NCI-H1930 (cell line): ENCODE measurements at places on chromosomes 11 and 22.

- DNase-seq: no peak
Measured at GRCh38 chr22:44112191-44112590, 68.5 kb upstream of the PARVG start.

- peak; percentile 63 for DNase-seq
Measured at GRCh38 chr11:75625021-75625420, 43.8 kb downstream of the MAP6 start.

DNA sequence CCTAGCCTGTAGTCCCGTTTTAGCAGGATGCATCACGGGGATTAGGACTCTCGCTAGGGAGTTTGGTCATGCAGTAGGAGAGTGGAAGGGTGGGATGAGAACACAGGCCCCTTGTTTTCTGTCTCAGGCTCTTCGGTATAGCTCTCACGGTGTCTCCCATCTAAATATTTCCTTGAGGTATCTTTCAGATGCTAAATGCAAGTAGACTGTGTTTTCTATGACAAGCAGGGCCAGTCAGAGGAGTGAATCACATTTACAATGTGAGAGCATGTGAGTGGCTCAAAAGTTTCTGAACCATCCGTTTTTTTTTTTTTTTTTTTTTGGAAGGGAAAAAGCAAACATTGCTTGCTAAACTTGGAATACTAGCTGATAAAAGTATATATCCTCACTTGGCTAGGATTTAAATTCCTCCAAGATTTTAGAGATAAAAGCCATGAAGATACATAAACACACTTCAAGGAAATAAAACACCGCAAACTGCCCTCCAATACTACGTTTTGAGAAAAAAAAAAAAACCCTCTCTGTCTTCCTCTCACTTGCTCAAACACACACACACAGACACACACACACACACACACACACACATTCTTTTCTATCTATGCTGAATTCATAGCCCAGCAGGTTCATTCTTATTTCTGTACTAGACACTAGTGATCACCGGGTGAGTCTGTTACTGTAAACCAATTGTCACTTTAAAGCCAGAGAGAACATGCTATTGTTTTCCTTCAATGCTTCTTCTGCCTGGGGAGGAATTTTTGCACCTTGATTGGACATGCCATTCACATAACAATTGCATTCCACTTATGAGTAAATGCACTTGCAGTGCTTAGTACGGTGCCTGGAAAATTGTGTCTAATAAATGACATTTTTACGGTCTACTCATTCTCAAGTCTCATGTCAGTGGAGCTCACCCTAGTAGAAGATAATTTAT lies 224.6 kb upstream of the CCDC90B start:
- no peak for DNase-seq

DNA sequence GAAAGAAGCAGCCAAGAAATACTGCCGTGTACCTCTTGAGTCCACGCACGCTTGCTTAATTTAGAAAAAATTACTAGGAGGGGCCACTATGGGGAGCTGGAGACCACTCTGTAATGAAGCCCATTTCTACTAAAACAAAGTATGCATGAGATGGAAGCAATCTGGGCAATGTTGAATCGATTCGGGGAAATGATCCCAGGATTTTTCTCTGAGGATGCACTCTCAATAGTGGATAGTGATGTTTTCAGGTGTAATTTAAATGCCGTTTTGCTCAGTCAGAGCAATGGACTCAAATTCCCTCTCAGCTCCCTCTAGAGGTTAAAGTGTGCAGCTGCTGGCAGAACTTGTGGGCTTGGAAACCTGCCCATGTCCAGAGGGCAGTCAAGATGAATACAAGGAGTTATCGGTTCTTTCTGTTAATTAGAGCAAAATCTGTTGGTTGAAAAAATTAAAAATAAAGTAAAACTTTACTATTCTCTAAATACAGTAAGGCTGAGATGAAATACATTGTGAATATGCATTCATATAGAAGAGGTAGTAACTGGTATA lies 64.1 kb downstream of the ME3 start:
- no peak for DNase-seq

DNA sequence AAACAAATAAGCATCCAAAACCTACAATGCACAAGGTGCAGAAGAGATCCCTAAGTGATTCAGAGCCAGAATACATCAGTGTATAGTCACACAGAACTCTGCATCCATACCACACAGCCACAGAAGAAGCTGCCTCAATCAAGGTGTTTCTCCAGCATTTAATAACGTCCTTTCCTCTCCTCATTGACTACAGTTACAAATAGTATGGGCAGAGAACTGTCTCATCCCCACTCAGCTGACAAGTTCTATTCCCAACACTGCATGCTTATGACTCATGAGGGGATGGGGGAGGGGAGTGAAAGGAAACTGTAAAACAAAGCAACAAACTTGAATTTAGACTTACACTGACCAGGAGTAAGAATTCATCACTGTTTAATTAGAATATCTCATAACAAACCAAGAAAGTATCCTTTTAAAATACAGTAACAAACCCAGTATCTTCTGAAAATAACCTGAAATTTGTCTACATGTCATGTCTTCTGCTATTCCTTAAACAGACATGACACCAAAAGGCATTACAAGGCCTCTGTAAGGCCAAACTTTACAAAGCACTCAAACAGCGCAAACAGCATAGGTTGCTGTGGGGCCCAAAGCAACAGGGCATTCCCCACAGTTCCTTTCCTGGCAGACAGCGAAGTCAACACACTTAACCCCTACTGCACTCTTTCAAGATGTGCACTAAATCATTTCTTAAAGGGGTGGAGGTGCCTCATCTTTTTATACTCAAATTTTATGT lies 29.3 kb downstream of the CELF1 start:
- no peak for DNase-seq

DNA sequence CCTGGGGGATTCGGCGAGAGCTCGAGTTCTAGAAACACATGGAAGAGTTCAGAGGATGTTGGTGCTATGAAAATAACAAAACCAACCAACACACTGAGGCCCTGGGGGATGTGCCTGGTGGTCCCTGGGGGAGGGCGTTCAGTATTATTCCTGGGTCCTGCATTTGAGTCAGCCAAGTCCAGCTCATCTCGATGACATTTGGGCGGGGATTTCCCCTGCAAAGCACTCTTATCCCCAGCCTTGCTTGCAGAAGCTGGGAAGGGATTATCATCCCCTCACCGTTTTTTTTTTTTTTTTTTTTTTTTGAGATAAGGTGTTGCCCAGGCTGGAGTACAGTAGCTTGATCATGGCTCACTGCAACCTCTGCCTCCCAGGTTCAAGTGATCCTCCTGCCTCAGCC lies 2.1 kb upstream of the SMIM38 start:
- no peak for DNase-seq

- no peak for DNase-seq
Measured at GRCh38 chr11:84136926-84137325, 850.8 kb upstream of the CCDC90B start.

- DNase-seq: no peak
Measured at GRCh38 chr11:114132944-114133394, 73.5 kb downstream of the ZBTB16 start.

GRCh38 chr22:17770180-17771077 lies 3.8 kb downstream of the BID start:
- DNase-seq: no peak

- no peak for DNase-seq
Measured at GRCh38 chr22:36334821-36335603, 52.8 kb downstream of the MYH9 start.

DNA sequence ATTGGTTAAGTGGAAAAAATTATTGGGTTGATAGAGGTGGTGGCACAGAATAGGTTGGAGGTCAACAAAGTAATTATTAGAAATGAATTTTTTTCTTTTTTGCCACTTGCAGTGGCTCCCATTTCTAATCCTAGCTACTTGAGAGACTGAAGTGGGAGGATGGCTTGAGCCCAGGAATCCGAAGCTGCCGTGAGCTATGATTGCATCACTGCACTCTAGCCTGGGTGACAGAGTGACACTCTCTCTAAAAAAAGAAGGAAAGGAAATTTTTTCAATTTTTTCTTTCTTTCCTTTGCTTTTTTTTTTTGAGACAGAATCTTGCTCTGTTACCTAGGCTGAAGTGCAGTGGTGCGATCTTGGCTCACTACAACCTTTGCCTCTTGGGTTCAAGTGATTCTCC lies 2.2 kb upstream of the BCO2 start:
- no peak for DNase-seq

DNA sequence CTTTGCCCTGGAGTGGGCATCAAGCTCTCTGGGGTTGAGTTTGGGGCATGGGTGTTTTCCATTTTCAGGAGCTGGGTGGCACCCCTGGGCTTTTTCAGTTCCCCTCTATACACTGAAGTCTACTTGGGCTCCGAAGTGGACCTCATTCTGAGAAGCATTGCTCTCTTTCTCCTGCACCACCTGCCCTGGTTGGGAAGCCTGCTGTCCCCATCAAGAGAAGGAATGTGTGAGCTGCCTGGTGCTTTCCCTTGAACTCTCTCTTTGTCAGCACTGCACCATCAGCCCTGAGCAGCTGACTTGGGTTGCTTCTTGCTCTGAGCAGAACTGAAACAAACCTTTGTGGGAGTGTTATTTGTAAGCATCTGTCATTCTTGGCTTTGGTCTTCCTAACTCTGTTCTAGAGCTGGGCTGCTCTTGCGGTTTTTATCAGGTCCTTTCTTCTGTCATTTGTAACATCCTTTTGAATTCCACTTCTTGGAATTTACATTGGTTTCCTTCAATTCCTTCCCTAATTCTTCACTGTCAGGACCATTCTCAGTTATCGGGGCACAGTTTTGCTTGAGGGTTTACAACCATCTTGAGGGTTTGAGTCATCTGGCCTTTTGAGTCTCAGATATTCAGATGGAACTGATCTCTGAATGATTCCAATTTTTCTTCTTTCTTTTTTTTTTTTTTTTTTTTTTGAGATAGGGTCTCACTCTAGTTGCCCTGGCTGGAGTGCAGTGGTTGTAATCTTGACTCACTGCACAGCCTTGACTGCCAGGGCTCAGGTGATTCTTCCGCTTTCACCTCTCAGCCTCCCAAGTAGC lies 20.5 kb downstream of the UBE2L3 start:
- DNase-seq: no peak

GRCh38 chr22:45006964-45007390 lies 2.8 kb downstream of the PHF21B start:
- DNase-seq: no peak

- DNase-seq: no peak
Measured at GRCh38 chr22:45565973-45566372, 63.3 kb downstream of the FBLN1 start.

- DNase-seq: no peak
Measured at GRCh38 chr11:124893781-124894401, 3.8 kb downstream of the ROBO4 start.

DNA sequence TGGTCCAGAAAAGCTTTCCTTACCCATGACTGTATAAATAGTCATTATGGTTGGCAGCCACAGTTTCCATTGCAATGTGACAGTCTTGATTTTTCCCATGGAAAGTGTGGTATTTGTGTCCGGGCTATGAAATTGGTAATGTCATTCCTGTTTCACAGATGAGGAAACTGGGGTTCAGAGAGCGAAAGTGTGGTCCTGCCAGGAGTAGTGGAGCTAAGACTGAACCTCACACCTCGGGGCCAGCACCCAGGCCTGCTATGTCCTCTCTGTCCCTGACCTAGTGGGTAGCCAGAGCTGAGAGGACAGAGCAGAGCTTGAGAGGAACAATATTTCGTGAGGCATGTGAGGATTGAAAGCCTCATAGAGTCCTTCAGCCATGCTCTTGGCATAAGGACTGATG lies 1.2 kb upstream of the YDJC start:
- no peak for DNase-seq

GRCh38 chr22:22195265-22196017 lies 49.1 kb upstream of the VPREB1 start:
- DNase-seq: peak; percentile 75

DNA sequence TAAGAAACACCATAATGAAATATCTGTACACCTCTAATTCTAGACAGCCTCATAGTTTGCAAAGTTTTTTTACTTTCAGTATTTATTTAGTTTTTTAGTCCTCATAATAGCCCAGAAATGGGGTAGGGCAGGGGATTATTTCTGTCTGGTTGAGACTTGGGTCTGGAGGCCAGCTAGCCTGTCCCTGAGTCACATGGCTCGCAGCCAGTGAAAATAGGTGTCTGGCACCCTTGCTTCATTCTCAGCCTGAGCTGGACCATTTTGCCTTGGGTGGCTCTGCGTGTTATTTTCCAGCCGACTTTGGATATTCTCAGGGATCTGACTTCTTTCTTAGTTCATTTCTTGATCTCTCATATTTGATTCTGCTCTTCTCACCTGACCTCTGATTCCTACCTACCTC lies 123.9 kb upstream of the NARS2 start:
- no peak for DNase-seq

DNA sequence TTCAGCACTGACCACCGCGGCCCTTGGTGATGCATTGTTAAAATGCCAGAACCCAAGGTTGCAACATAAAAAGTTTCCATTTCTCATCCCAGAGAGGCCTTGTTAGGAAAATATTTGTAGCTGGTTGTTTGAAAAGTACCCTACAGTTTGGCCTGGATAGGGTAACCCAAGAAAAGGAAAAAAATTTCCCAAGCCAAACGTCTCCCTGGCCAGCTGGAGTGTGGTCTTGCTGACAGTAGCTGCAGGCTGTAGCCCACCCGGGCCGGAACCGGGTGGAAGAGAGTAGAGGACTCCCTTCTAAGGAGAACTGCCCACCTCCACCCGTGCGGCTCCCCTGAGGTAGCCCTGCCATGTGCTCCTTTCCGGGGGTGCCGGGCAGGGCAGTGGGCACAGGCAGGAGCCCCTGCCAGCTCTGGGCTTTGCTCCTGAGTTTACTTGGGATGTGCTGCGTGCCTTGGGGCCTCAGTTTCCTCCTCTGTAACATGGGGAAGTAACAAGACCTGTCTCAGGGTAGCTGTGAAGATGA lies 38.5 kb downstream of the IGHMBP2 start:
- no peak for DNase-seq

DNA sequence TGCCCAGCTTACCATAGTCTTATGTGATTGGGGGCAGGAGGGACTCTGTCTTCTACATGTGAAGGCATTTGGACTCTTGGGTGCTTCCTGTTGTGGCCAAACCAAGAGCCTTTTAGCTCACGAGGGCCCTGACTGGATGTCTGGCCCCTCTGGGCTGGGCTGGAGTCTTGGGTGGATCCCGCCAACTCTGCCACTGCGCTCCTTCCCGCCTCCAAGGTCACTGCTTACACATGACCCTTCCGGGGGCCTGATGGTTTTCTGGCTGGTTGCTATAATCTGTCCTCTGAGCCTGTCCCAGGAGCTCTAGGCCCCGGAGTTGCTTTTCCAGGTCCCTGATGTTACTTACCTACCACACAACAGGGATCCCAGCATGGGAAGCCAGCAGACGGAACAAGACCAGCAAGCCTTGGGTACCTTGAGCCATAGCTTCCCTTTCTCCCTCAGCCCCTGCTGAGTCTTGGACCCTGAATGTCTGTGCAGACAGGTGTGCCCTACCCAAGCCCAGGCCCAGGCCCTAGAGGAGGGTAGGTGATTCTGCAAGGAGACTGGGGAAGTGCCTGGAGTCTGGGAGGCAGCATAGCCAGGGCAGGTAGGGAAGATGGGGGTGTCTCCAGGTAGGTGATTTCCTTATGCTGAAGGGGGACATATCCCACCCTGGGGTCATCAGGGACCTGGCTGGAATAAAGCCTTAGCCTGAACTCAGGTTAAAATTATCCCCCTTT lies 100.3 kb downstream of the TSPAN18 start:
- DNase-seq: no peak

DNA sequence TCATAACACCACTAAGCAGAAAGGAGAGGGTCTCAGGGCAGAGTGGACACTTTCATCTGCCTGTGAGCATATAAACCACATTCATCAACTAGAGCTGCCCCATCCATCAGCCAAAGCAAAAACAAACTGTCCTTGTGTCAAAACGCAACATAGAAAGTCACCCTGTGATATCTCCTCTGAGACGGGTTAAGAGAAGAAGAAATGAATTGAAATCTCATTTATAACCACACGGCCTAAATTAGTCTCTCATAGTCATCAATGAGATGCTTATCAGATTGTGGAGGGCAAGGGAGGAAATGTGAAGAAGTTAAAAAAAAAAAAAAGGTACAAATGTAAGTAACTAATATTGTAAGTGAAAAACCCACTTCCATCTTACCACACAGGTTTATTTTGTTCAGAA lies 75.7 kb downstream of the SIK3 start:
- DNase-seq: no peak
